ENCODE measurements at places on chromosomes 3 and 15. TPM values are rescaled to one million over a fixed set of nuclear protein-coding genes. Genes with fewer than 3 reads are reported as not detected.

The NANOGP8 gene
- not detected for total RNA-seq

The CHRNA7 gene
- total RNA-seq: 0.21 TPM

DNA sequence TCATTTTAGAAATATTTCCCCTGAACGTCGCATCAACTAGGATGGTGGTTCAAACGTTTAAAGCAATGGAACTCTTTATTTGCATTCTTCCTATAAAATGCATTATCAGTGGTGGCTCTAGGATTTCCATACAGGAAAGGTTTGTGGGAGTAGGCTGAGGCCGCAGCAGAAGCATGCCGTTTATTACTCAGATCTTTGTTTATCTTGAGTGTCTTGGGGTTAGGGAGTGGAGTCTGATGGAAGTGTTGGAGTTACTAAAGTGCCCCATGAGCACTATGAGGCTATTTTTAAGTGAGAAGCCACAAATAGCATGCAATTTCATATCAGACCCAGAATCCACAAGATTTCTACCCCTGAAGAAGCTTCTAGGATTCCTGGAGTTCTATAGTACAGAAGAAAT, 26.2 kb downstream of the ATOSA start:
- no peaks in the 10 kb centered on the region for H3K36me3 ChIP-seq
- no peak overlapping the region for H3K27ac ChIP-seq
- DNase-seq: no peak
- H3K4me3 ChIP-seq: no peak overlapping the region
- no peaks in the 10 kb centered on the region for H3K4me1 ChIP-seq

- no peak for DNase-seq
- no peak overlapping the region for H3K4me3 ChIP-seq
- H3K4me1 ChIP-seq: 0 out of 2 replicates have a peak, but pooled peaks cover 6% of the 10 kb centered on the region
- no peak overlapping the region for H3K27ac ChIP-seq
Measured at GRCh38 chr3:17986348-17986816, 244.0 kb upstream of the TBC1D5 start.

GRCh38 chr3:162487138-162487537, 990.5 kb downstream of the OTOL1 start:
- no peaks in the 10 kb centered on the region for H3K36me3 ChIP-seq
- H3K27me3 ChIP-seq: no peaks in the 10 kb centered on the region
- DNase-seq: no peak
- no peak overlapping the region for H3K27ac ChIP-seq
- H3K4me3 ChIP-seq: no peak overlapping the region

DNA sequence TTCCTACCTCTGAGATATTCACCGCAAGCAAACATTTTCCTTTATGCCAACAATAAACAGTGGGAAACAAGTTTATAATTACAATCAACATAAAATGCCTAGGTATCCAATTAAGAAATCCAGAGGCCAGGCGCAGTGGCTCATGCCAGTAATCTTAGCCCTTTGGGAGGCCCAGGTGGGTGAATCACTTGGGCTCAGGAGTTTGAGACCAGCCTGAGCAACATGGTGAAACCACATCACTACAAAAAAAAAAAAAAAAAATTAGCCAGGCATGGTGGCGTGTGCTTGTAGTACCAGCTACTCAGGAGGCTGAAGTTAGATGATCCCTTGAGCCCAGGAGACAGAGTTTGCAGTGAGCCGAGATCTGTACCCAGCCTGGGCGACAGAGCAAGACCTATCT, 17.3 kb downstream of the TBC1D2B start:
- H3K27me3 ChIP-seq: no peaks in the 10 kb centered on the region
- no peak overlapping the region for H3K27ac ChIP-seq
- no peak for DNase-seq
- no peak overlapping the region for H3K4me3 ChIP-seq

DNA sequence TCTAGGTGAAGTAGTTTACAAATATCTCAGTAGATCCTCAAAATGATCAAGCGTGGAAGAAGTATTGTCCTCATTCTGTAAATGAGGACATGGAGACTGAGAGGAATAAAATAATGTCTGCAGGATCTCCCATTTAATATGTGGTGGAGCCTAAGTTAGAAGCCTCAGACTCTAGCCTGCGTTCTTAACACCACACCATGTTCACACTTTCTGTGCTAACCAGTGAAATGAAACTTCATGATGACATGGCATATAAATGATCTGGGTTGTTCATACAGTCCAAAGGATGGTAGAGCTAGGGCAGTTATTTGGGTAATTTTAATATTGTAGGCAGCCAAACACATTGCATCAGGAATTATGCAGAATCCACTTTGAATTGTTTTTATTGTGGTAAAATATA, 25.1 kb upstream of the APH1B start:
- H3K4me1 ChIP-seq: peaks cover 14% of the 10 kb centered on the region
- no peak overlapping the region for H3K27ac ChIP-seq
- no peak overlapping the region for H3K4me3 ChIP-seq
- no peak for DNase-seq
- H3K36me3 ChIP-seq: no peaks in the 10 kb centered on the region
